ENCODE measurements at places on chromosomes 13 and 19.

DNA sequence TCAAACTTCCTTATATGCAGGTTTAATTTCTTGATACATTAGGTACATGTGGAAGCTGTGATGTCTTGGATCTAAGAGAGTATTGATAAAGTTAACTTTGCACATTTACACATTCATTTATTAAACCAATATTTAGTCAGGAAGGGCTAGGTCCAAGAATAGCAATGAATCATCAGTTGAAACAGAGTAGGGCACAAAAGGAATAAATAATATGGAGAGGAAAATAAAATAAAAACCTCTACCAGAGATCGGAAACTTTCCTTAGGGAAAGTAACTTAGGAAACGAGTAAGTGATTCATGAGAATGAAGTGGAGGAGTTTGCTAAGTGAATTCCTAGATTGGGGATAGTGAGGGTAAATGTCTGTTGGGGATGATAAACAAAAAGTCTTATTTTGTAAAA is 259.4 kb upstream of the DACH1 start:
- DNase-seq, result no peak

GRCh38 chr19:18852648-18853047 is 20.9 kb downstream of the UPF1 start:
- no peak for DNase-seq

DNA sequence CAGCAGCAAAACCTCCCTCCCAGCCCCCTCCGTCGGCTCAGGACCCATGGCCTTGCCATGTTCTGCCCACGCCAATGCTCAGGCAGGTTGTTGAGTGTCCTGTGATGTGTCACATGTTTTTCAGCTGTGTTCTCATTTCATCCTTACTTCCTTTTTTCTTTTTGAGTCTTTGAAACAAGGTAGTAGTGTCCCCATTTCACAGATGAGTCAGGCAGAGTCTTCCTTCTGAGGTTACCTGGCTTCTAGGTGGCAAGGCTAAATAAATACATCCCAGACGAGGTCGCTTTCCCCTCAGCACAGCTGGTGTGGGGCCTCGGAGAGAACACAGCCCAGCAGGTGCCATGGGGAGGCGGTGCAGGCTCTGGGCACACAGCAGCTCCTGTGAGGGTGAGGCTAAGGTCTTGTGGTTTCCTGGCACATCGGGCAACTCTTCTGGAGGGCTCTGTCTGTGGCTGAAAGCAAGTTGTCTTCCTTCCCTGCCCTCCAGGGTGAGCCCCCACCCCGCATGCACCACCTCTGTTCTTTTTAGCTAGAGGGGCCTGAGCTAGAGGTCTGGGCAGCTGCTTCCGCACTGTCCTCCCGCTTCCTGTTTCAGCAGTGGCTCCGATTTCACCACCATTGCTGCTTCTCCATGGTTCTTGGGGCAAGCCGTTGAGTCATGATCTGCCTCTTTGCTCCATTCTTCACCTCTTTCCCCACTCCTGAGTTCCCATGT is 15.1 kb downstream of the PRAM1 start:
- no peak for DNase-seq

DNA sequence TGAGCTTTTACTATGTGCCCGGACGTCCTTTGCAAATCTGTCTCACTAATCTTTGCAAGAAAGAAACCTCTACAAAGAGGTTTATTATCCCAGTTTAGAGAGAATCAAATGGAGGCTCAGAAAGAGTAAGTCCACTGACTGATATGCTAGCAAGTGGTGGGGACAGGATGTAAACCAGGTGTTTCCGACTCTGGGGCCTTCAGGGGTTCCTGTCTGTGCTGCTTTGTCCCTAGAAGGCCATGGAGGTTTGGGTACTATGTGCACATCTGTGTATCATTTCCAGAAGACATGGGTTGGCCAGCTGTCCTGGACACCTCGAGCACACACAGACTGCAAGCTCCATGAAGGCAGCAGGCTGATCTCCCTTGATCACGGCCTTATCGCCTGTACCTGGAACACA is 1.2 kb upstream of the KPTN start:
- DNase-seq, result no peak

DNA sequence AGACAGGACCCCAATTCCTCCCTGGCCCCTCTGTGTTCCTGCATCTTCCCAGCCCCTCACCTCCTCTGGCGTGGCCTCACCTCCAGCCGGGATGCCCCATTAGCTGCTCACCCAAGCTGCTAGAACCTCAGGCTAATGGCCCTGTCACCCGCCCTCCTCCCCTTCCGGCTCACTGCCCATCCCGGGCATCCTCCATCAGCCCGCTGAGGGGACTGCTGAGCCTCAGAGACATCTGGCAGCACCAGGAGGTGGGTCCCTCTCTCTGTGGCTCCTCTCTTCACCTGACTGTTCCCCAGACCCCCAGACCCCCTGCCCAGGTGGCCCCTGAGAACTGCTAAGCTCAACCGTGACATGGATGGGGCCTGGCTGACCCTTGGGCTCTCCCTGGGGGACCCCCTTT is 2.9 kb downstream of the FFAR1 start:
- no peak for DNase-seq

DNA sequence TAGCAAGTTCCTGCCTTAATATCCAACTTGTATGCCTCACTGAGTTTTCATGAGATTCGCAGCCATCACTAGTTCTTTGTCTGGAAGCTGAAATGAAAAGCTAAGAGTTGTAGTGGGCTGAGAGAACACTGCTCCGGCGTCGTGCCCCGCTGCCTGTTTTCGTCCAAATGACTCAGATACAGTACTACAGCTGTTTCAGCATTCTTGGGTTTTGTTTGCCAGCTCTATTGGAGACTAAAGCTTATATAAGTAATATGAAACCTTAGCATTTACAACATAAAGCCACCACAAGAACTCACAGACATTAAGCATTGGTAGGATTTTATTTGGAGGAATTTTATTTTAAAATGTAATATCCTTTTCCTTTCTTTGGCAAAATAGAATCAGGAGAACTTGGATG is 299.7 kb downstream of the DLEU7 start:
- peak; percentile 49 for DNase-seq

GRCh38 chr13:43134868-43135267 is 111.5 kb downstream of the DNAJC15 start:
- DNase-seq, result no peak

DNA sequence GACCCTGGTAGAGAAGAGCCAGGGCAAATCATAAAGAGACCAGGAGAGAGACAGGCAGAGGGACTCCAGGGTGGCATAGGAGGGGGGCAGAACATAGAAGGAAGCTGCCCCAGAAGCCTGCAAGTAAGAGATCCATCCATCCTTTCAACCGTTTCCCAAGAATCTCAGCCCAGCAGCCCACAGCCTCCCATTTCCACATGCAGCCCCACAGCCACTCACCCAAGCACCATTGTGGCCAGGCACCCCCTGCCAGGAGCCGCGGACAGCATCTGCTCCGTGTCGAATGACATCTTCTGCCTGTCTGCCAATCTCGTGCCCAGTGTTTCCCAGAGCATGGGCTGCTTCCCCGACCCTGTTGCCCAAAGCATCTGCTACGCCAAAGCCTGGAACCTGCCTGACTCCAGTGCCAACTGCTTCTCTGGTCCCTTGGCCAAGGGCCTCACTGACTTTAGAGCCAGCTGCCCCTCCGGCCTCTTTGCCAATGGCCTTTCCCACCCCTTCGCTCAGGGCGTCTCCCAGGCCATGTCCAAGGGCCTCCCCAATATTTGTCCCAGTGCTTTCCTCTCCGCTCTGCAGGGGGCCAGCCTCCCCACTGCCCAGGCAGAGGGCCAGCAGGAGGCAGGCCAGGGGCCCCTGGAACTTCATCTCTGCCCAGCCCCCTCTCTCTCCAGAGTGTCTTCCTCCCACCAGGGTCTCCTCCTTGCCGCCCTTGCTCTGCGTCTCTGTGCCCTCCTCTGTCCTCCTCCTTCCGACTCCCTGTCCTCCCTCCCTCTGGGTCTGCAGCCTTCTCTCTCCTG is 420 bp downstream of the DMKN start:
- DNase-seq, result no peak

DNA sequence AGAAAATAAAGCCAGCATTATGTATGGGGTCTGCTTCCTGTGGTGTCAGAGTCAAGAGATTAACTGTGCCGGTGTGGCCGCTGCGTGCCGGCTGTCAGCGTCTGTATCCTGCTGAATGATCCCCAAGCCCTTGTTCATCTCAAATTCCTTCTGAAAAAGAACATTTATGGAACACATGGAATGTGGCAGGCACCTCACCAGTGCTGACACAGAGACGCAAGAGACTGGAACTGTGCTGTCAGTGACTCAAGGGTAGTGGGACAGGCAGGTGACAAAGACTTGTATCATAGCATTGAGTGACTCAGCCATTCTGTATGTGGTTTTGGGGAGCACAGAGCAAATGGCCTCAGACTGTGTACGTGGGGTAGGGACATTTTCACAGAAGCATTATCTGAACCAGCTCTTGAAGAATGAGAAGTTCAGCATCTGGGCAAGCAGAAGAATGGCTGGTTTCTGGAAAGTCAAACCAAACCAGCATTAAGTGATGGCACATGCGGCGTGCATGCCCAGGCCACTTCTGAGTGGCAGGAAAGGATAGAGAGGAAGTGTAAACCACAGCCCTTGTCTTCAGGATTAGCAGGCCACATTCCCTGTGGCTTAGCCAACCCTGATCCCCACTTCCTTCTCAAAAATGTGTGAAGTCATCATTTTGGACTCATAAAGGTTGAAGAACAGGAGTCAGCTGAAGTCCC is 54.0 kb upstream of the IRS2 start:
- peak; percentile 85 for DNase-seq

- DNase-seq, result no peak
Measured at GRCh38 chr13:26920614-26921355, 160.2 kb upstream of the GPR12 start.

DNA sequence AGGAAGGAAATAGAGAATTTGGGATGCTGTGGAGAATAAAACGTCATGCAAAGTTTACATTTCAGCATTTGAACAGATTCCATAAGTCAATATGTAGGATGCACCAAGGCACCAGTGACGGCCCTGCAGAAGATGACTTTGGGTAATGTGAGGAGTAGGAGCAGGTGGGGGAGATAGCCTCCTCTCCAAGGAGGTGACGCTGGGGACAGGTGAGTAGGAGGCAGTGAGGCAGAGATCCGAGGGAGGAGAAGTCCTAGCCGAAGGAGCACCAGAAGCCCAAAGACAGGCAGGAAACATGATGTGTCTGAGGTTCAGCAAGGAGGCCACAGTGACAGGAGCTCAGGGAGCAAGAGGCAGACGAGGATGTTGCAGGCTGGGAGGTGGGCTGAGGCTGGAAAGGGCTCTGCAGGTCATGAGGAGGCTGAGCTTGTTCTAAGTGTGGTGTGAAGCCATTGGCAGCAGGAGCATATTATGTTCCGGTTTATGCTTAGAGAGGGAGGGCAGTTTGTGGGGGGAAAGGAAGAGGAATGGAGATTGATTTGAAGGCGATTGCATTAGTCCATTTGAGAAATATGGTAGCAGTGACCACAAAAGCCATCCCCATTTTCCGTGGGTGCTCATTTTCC is 55.7 kb upstream of the C1QTNF9 start:
- no peak for DNase-seq

DNA sequence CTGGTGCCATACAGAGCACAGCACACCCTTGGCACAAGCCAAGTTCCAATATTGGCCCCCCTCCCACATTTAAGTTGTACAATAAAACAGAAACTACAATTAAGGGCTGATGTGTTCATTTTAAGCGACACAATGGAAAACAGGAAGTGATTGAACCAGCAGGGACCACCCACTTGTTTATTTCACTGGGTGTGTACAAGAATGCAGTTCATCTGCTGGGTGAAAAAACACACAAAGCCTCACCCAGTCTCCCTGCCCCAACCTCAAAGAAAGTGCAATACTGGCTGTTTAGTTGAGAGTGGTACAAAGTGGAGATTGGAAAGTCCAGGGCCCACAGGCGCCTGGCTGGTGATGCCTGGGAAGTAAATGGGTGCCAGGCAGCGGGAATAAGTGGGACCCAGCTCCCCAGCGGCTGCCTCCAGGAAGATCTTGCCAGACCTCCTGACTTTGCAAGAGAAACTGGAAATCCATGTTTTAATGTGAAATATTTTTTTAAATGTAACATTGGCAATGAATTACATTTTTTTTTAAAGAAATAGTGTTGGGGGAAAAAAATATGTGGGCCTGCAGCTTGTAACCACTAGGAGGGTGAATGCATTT is 322.1 kb downstream of the ZNF536 start:
- DNase-seq, result no peak

DNA sequence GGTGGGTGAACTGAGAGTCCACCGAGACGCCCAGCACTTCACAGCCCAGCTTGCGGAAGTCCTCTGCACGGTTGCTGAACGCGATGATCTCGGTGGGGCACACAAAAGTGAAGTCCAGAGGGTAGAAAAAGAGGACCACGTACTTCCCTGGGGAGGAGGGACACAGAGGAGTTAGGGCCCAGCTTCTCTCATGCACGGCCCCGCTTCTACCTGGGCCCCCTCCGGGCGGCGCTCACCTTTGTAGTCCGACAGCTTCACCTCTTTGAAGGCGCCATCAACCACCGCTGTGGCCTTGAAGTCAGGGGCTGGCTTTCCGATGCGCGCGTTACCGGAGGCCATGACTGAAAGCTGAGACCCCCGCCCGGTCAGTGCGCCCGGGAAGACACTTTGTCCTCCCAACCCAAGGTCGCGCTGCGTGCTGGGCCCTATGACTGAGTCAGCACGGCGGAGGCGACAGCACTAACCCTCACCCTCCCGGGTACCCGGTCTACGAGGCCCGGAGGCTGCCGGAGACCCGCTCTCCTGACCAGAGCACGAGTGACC is 606 bp downstream of the PRDX2 start:
- no peak for DNase-seq

- DNase-seq, result no peak
Measured at GRCh38 chr13:106233134-106233735, 302.2 kb downstream of the EFNB2 start.

DNA sequence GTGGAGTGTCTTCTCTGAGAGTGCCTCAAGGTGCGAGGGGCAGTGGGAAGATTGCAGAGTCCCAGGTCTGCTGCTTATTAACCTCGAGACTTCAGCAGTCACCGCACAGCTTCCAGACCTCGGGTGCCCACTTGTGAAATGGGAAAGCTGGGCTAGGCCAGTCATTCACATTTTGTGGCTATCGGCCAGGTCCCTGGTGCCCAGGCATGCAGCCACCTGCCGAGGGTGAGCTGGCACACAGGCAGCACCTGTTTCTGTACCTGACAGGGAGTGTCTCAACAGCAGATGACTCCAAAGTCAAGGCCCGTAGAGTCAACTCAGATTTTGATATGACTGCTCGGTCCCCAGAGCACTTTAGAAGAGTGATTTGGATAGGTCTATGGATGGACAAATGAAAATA is 21.9 kb downstream of the UQCRFS1 start:
- DNase-seq, result no peak
